Hippocampal formation (tissue), 2 donors: ENCODE measurements at places on chromosomes 6 and 20.

- DNase-seq = peak; percentile 17
Observed at GRCh38 chr20:38674092-38674764, 50.1 kb upstream of the SLC32A1 start.

GRCh38 chr6:97198046-97198565 is 84.9 kb downstream of the MMS22L start:
- DNase-seq = no peak

- no peak for DNase-seq
Observed at GRCh38 chr6:109875973-109876372, 102.1 kb upstream of the GPR6 start.

- DNase-seq = no peak
Observed at GRCh38 chr6:45786355-45786781, 229.3 kb downstream of the CLIC5 start.

GRCh38 chr6:118982575-118982911 is 47.6 kb upstream of the MCM9 start:
- no peak for DNase-seq

DNA sequence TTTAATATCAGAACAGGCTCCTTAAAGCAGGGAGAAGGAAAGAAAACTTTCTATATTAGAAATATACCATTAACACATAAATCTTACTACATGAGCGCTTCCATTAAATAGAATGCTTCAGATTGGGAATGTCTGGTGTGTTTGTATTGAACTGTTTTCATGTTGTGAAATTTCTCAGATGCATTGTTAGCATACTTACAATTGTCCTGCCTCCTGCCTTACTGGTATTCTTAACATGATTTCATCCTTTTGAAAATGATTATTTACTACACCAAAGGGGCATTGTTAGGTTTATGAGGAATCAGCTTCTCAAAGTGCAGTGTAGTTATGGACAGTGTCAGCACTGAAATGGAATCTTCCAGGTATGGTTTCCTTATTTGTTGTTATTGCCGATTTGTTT is 145.6 kb downstream of the MTFR2 start:
- DNase-seq = no peak

GRCh38 chr6:130453230-130453629 is 87.4 kb downstream of the TMEM200A start:
- DNase-seq = no peak
